ENCODE measurements at places on chromosomes 2 and 18.

GRCh38 chr2:118989481-118989880 lies 47.5 kb downstream of the MARCO start:
- peak; percentile 19 for DNase-seq

GRCh38 chr2:46615555-46615954 lies 136.2 kb downstream of the TMEM247 start:
- DNase-seq, result no peak

DNA sequence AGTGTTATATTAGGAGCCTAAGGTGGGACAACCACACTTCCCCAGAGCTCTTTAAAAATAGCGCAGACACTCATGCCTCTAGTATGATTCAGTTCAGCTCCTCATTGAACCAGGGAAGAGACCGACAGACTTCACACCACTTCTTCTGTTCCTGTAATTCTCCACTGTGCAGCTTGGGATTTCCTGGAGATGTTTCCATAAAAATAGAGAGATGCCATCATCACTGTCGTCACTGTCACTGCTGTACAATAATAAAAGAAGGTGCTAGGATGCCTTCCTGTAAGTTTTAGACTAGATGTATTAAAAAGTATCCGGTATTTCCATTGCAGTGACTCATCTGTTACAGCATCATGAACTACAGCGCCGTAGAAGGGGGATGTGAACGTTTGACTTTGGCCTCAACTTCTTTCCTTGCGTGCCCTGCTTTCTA lies 110.9 kb downstream of the FAM210A start:
- peak; percentile 40 for DNase-seq

GRCh38 chr2:9686061-9686460 lies 55.3 kb upstream of the YWHAQ start:
- no peak for DNase-seq

DNA sequence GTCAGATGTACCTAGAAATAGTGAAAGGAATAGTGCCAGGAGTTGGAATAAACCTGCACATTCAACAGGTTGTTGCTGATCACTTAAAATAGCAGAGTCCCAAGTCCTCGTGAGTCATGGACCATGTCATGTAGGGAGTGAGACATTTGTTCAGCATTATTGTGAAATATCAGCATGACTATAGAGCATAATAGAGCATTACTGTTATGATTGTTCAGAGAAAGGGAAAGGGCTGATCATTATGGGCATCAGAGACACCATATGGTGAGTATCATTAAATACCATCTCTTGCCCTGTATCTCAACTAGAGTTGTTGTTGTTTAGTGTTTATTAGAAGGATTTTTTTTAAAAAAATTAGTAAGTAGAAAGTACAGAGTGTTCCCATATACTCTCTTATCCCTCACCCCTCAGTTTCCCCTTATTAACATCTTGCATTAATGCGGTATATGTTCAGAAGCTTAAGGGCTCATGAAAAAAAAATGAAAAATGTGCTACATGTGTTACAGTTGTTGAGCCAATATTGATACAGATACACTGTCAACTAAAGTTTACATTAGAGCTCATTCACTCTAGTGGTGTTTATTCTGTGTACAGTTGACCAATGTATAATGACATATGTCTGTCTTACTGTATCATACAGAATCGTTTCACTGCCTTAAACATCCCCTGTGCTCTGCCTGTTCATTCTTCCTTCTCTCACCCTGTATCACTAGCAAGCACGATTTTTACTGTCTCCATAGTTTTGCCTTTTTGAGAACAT lies 5.7 kb downstream of the ELAC1 start:
- DNase-seq, result no peak

DNA sequence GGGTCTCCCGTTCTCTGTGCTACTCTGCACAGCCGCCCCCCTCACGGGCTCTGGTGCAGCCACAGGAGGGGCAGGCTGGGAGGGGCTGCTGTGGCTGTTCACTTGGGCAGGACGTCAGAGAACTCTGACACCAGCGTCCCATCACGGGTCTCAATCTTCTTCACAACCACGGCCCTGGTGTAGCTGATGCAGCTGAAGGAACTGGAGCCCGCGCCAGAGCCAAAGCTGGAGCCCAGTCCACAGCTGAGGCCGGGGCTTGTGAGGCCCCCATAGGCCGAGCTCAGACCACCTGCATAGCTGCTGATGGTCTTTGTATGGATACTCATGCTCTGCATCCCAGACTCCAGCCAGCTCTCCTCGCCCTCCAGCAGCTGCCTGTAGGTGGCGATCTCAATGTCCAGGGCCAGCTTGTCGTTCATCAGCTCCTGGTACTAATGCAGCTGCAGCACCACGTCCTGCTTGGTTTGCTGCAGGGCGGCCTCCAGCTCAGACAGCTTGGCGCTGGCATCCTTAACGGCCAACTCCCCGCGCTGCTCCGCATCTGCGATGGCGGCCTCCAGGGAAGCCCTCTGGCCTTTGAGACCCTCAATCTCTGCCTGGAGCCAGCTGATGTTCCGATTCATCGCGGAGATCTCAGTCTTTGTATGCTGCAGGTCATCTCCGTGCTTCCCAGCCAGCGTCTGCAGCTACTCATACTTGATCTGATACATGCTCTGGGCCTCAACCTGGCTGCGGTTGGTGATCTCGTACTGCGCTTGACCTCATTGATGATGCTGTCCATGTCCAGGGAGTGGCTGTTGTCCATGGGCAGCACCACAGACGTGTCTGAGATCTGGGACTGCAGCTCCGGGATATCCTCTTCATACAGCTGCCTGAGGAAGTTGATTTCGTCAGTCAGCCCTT lies 7.4 kb upstream of the DUSP19 start:
- no peak for DNase-seq

GRCh38 chr2:159069229-159069628 lies 100.8 kb downstream of the TANC1 start:
- no peak for DNase-seq

DNA sequence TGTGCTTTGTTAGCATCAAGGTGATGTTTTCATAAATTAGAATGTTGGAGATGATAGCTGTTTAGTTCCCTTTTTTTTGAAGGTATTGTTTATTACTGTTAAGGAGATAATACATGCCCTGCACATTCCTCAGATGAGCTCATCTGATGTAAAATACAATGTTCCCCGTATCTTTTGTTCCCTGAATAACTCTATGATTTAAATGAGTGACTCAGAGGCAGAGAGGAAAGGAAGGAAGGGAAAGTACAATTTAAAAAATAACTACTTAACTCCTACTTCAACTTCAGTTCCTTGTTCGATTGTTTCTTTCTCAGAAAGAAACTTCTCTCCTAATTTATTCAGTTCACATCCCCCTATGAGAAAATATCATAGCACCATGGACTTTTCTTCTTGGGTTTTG lies 208.7 kb downstream of the KCNE4 start:
- no peak for DNase-seq

GRCh38 chr2:233056961-233057605 lies 3.1 kb upstream of the INPP5D start:
- DNase-seq, result no peak

DNA sequence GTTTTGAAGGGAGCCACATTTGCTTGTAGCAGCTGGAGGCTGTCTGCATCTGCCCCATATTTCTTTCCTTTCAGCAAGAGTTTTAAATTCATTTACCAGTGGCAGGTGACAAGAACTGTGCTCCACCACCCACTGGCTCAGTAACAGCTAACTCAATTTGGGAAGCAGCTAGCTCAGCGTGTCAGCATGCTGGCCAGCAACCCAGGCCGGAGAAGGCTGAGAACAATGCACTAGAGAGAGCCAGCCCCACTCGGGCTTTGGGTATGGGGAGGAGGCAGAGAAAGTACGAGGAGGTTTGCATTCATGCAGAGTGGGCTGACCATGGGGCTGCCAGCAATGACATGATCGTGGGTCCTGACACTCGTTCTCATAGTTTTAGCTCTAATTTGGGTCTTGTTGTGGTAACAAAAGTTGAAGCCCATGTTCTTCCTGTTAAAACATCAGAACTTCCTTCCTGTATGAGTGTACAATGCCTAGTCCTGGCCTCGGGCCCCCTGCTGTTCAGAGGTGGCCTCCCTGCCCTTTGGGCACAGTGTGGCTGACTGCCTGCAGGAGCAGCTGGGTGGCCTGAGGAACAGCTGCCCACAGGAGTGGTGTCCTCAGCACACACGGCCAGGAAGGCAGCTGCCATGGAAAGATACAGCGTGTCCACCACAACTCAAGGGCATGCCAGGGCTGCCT lies 23.0 kb downstream of the CDC42EP3 start:
- DNase-seq, result no peak

GRCh38 chr2:11875481-11875880 lies 129.0 kb downstream of the LPIN1 start:
- no peak for DNase-seq

DNA sequence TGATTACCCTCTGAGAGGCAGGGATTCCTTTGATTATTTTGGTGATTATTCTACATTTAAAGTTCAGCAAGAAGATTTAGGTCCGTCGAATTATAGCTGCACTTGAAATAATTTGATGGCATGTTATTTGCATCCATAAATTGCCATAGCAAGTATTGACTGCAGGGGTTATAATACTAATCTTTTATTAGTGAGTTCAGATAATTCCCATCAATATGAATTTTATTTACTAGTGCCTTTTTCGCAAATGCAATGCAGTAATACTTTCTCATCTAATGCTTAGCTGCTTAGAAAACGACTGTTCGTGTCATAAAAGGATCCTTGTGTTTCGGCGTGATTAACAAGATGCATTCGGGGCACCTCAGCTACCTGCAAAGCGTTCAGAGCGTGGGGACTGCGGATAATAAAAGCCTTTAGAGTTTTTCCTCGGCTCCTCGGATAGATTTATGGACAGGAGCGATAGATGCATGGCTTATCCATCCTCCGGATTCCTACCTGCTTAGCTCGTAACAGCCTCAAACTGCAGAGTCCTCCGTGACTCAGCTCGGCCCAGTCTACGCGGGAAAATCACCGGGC lies 2.5 kb upstream of the GBX2 start:
- DNase-seq, result peak; percentile 22

DNA sequence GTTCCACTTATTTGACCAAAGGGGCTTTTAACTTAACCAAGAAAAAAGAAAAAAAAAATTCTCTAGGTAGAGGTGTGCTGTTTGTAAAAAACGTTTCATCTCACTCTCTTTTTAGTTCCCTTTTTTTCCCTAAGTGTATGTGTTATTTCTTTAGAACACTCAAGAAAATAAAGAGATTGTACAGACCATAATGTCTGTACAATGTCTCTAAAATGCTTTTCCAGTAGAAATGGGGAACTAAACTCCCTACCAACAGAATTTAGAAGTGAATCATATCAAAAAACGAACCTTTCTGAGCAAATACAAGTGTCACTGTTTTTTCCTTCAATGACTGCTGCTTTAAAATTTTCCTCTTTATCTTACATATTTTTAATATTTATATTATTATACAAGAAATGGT lies 72.0 kb downstream of the CDH7 start:
- DNase-seq, result no peak

DNA sequence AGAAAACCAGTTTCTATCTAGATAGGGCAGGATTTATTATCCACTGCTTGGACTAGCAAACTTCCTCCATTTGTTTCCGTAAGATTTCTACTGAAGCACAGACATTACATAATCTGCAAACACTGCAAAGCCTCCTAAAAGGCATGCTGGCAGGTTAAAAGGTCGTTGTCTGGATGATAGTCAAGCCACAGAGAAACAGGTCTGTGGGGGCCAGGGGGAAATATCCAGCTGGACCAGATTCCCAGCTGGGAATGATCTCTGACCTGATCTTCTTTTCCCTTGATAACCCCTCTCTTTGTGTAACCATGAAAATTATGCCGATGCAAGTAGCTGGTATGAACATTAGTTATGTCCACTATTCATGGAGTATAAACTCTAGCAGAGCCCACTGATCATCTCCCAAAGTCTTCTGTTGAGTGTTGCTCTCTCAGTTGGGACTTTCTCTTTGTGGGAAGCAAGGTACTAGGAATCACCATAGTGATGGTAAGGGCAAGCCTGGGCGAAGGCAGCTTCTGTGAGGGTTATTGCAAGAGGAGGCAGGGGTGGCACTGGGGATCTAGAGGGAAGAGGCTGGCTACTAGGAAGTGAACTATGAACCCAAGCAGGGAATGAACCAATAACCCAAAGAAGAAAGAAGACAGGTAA lies 61.3 kb downstream of the GDF7 start:
- DNase-seq, result no peak

DNA sequence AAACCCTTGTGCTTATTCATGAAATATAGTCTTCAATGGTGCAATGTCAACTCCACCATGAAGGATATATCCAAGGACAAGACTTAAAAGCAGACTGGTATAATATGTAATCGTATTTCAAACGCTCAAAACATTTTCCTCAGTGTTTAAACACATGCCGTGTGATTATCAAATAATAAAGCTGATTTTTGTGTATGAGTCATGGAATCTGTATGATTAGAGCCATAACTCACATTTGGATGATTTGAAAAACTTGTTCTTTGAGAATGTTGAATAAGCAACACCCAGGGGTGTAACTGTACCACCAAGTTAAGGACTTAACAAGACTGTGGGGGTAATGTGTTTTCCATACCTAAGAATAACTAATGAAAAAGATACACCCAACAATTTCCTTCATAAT lies 215.3 kb downstream of the STK39 start:
- no peak for DNase-seq

DNA sequence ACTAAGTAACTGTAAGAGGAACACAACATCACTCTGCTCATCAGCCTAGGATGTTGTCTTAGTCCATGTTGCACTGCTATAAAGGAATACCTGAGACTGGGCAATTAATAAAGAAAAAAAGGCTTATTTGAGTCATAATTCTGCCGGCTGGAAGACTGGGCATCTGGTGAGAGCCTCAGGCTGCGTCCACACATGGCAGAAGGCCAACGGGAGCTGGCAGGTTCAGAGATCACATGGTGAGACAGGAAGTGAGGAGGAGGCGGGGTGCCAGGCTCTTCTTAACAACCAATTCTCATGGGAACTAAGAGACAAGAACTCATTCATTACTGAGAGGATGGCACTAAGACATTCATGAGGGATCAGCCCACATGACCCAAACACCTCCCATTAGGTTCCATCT lies 46.8 kb downstream of the EPG5 start:
- no peak for DNase-seq

GRCh38 chr2:72676341-72677025 lies 149.3 kb downstream of the EXOC6B start:
- no peak for DNase-seq

GRCh38 chr2:152440460-152440859 lies 105.5 kb downstream of the FMNL2 start:
- no peak for DNase-seq

DNA sequence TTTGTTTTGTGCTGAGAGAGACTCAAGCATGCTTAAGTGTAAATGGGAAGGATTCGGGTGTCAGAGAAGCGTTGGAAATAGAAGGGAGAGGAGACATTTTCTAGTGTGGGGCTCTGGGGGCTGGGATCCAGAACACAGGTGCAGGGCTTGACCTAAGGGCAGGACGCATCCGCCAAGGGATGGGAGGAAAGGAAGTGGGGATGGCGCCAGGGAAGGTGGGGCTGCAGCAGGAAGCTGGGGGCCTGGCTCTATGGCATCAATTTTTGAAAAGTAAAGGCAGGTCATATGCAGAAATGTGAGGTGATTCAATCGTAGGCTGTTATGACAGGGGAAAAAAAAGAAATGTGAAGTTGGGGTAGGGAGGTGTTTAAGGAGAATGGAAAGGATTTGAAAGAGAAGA lies 143.2 kb upstream of the SERTAD2 start:
- DNase-seq, result no peak

GRCh38 chr2:43065036-43065435 lies 161.4 kb downstream of the ZFP36L2 start:
- DNase-seq, result no peak

- no peak for DNase-seq
Observed at GRCh38 chr2:199085261-199085660, 372.5 kb downstream of the SATB2 start.
